ENCODE measurements at places on chromosomes 7 and 10. TPM values are rescaled to one million over a fixed set of nuclear protein-coding genes. Genes with fewer than 3 reads are reported as not detected.

DNA sequence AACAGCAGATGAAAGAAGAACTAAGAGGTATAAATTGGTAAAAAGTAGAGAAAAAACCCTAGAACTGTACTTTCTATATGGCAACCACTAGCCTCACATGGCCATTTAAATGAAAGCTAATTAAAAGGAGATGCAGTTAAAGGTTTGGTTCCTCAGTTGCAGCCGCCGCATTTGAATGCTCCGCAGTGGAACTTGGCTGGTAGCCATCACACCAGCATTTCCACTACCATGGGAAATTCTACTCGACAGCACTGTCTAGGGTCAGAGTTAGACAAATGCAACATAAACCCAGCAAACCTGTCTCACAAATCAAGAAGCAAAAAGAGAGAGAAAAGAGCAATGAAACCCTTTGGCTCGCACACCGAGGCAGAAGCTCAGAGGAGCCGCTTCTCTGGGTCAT, 29.7 kb downstream of the VIPR2 start:
- DNase-seq = no peak

DNA sequence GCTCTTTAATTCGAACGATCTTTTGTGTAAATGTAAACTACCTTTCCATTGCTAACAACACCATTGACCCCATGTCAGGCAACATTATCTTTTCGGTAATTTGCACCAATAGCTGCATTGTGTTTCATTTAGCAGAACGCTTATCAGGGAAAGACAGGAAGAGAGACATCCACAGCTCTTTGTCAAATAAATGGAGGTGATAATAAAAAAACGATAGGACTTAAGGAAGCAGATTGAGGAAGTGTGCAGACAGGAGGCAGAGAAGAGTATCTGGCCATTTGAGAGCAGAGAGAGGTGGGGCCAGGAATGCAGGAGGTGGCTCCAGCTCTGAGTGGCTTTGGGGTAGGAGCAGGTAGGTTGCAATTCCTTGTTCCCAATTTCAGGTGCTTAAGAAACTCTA, 37.5 kb upstream of the ADARB2 start:
- no peak for DNase-seq

DNA sequence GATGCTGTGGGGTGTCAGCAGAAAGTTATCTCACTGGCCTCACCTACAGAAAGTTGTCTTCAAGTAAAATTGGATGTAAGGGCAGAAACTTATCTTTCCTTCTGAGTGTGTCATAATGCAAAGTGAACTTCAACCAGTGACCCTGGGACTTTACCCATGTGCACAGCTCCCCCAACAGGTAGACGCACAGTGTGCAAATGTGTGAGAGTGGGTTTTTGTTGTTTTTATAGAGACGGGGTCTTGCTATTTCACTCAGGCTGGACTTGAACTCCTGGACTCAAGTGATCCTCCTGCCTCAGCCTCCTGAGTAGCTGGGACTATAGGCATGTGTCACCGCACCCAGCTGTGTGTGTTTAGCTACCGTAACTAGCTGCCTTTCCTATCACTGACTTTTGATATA, 6.4 kb upstream of the KAZALD1 start:
- DNase-seq = no peak

DNA sequence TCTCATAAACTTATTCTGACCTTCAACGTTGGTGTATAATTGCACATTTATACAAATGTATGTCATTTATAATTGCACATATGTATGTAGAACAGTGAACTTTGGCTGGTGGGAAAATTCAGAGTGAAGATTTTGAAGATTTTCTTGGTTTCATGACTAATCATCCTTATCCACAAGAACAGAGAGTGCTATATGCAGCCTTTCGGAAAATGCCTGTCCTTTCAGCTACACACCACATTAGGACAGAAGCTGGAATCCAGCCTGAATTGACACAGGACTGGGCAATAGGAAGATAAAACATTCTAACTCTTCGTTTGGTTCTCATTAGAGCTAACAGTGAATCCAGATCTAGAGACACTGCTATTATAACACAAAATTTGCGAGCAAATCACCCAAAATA, 166.2 kb downstream of the PDE1C start:
- DNase-seq = no peak

DNA sequence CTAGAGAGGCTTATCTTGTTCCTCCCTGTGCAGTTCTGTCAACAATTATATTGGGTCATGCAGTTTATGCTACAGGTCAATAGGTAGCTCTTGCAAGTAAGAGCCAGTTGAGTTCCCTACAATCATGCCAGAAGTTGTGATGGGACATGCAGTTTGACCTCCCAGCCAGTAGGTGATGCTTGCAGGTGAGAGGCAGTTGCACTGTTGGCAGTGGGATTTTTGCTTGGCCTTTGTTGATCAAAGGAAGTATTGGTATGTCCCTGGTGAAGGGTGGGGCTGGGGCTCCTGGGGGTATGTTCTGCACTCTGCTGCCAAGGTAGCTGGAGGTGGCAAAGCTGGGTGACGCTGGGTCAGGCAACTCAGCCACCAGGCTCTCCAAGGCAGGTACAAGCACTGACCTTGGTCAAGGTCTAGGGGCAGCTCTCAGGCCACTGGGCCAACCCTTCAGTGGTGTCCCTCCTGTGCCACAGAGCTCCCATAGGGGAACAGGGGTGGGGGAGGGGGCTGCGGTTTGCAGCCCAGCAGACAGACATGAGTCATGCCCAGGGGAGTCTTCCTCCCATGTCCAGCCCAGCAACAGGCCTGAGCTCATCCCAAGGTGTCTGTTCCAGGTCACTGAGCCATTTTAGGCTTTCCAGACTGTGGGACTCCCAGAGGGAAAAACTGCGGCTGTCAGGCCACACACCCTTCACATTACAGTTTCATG, 43.3 kb downstream of the MEOX2 start:
- DNase-seq = no peak

DNA sequence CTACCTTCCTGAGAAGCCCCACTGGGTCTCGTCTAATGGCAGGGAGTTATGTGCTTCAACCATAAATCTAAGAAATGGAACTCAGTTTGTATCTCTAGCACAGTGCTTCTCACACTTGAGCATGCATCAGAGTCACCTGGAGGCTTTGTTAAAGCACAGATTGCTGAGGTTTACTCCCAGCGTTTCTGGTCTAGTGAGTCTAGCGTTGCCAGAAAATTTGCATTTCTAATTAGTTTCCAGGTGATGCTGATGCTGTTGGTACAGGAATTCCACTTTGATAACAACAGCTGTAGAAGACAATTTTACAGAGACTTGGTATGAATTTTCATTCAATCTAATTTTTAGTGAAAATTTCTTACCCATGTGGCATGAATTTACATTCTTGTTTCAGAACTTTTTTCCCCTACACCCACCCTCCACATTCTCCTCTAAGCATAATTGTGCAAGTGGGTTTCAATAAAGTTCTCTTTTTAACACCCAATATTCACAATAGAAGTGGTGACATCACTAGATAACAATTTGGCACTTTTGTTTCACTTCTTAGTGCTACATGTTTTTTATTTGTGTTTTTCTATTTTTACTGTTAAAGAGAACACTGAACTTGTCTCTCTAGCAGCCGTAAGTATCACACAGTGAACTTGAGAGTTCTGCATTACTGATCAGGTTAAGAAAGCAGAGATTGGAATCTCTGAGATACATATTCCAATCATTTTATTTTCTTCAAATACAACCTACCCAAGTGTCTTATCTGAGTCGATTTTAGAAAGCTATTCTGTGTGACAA, 48.4 kb upstream of the BET1 start:
- no peak for DNase-seq

GRCh38 chr10:121684276-121684675, 86.0 kb upstream of the FGFR2 start:
- DNase-seq = no peak

DNA sequence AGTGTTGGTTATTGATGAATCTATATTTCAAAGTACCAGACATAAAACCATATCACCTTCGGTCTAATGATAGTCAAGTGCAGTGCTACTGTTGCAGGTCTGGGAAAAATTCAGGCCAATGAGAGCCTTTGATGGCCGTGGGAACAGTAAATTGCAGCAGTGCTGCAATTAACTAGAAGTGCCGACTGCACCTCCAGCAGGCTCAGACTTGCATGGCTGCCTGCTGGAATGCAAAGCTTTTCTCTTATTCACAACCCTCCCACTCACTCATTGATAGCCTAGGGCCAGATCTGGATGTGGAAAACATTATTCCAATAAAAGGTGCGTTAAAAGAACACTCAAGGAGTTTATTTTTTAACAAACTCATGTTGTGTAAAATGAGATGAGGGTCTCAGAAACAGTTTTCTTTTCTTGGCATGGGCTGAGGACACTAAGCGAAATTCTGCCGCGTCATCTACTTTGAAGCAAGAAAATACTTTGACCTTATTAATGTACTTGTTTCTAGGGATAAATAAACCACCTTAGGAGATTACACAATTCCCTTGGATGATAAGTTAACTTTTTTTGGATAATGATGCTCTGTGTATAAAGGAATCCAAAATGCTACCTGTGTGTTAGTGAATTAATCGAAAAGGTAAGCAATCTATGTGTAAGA, 17.1 kb downstream of the PLXDC2 start:
- DNase-seq = no peak

DNA sequence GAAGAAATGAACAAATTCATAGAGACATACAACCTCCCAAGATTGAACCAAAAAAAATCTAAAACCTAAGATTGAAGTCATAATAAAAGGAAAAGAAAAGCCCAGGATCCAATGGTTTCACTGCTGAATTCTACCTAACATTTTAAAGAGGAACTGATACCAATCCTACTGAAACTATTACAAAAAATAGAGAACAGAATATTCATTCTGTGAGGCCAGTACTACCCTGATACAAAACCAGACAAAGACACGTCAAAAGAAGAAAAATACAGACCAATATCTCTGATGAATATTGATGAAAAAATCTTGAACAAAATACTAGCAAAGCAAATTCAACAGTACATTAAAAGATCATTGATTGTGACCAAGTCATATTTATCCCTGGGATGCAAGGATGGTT, 128.5 kb upstream of the STEAP1 start:
- no peak for DNase-seq

DNA sequence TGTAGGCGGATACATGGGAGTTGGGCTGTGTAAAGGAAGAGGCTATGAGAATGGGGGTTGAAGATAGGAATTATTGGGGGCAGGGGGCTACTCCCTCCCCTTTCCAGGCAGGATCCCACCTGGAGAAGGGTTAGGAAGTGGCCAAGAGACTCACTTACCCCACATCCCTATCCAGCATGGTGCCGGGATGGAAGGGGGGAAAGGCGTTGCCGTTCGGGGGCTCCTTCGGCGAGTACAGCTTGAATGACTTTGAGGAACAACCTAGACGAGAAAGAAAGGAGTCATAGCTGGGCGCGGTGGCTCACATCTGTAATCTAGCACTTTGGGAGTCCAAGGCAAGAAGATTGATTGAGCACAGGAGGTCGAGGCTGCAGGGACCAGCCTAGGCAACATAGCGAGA, 8.9 kb downstream of the LDB1 start:
- no peak for DNase-seq

- DNase-seq = no peak
Measured at GRCh38 chr10:43160046-43160920, 22.0 kb downstream of the CSGALNACT2 start.

DNA sequence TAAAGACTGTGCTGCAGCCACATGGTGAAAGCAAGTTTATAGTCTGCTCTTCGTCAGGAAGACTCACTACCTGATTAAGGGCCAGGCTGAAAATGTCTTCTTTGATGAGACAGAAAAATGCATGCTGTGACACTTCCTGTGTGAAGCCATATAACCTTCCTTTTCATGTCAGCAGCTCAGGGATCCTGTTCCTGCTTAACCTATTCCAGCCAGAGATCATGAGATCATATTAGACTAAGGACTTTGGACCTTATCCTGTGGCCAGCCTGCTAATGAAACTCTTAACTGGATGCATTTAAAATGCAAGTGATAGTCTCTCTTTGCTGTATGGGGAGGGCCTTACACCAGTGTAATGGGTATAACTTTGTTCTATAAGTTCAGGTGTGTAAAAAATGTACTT, 165.2 kb downstream of the PTEN start:
- peak; percentile 61 for DNase-seq

DNA sequence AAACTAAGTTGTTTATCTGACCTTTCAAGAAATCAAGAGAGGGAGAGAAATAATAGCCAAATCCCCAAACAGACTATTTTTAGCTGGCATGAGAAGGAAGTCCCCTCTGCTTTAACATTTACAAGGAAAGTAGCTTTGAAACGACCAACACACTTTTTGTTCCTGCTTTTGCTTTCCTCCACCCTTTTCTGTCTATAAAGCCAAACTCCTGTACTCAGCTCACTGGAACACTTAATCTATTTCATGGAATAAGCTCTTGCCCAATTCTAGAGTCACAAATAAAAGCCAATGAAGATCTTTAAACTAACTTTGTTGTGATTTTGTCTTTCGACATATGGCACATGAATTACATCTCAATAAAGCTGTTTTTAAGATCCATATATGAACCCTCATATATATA, 86.8 kb upstream of the CCDC71L start:
- no peak for DNase-seq

DNA sequence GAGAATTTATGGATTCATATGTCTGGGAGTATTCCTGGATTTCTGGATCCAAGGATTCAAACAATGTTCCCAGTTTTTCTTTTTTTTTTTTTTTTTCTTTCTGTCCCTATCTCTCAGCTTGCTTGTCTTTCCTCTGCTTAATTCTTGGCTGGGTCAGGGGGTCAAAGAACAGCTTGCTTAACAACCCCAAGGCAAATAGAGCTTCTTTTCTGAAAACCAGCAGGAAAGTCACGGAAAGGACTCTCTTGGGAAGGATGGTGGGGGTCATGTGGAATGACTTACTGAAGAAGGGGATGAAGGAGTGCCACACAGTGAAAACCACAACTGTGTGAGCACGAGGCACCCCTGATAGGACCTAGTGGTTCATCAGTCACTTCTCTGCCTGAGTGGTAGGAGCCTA, 36.1 kb downstream of the GRK5 start:
- no peak for DNase-seq

DNA sequence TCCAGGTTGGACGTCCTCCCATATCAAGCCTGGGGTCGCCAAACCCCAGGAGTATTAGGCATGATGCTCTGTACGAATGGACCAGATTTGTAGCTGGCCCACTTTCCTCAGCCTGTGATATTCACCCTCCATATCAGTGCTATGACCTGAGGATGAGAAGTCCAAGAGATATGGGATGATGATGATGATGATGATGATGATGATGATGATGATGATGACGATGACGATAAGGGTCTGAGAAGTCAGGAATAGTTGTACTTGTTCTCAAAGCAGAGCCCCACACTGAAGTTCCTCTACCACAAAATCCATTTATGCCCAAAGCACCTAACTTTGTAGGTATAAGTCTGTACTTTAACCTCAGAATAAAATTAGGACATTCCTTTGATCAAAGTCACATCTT, 50.7 kb downstream of the AMPH start:
- DNase-seq = no peak

C10orf90 gene
- polyA plus RNA-seq = not detected

MORN4 gene
- 9.1 TPM for polyA plus RNA-seq

VSTM2A gene
- polyA plus RNA-seq = not detected

PPP1R3A gene
- polyA plus RNA-seq = not detected

GPNMB gene
- polyA plus RNA-seq = 0.91 TPM

TDRD1 gene
- not detected for polyA plus RNA-seq
